ENCODE measurements at places on chromosomes 7 and 10.

- no peak for DNase-seq
These were observed 720.5 kb downstream of the GRID1 start for GRCh38 chr10:85645926-85646711.

DNA sequence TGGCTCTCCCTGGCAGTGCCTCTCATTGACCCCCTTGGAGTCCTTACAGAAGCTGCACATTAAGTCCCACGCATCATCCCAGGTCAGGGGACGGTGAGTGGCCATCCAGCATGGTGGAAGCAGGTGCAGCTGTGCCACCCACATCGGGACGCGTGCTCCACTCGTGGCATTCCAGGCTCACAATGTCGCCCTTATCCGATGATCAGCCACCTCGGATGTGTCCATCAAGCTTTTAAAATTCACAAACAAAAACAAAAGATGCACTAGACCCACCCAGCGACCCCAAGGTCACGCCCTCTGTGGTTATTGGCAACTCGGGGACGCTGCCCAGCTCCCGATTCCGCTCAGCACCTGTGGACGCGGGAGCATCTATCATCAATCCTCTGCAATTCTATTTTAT is 530.9 kb downstream of the PTPRN2 start:
- no peak for DNase-seq

- DNase-seq: peak; percentile 12
These were observed 2.7 kb downstream of the FRAT1 start for GRCh38 chr10:97321804-97322190.

DNA sequence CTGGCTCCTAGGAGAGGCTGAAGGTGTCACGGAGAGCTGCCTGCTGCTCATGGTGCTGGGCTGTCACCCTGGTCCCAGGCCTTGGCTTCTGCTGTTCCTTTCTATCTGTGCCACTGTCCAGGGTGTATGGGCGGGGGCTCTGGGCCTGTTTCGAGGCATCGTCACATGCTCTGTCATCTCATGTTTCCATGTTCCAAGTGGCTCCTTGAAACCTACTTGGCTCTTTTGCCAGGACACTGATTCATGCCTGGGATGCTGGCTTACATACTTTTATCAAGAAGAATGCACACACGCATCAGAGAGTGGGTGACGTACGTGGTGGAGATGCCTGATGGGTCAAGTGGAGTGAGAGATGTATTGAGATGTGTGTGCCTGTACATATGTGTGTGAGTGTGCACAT is 50.9 kb downstream of the ADCY1 start:
- DNase-seq: no peak

DNA sequence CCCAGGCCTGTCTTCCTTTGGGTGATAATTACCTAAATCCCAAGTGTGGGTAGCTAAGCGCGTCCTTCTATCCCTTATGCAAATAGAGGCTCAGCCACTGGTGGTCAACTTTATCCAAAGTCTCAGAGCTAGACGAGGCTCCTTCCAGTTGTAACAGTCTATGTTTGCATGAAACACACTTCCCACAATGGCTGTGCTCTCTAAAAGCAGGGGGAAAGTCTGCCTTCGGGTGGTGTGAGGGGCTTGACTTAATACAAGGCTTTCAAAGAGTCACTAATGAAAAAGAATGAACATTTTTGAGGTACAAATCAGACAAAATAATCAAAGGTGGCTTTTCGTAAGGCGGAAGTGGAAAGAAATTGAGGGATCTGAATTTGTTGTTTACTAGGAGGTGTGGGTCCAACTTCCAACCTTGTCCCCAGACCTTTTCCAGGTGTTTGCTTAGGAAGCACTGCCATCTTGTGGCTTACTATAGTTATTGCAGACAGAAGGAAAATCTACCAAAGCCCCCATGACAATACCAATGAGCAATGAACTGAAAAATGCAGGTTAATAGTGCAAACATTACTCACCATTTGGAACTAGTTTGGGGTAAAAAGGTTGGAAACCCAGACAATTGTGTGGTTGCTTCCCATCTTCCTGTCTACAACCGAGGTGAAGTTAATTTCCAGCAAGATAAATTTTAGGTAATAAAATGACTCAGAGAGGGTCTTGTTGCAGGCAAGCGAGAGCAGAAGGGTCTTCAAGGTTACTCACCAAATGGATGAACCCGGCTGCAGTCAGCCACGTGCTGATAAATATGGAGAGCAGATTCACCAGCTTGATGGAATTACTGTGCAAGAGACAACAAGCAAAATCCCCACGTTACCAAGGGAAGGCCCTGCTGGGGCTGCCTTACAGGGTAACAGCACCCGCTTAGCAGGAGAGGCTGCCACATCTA is 525.7 kb downstream of the KCNMA1 start:
- no peak for DNase-seq

- DNase-seq: no peak
These were observed 97.7 kb downstream of the HIBADH start for GRCh38 chr7:27564881-27565482.

GRCh38 chr10:76869931-76870330 is 767.7 kb downstream of the KCNMA1 start:
- no peak for DNase-seq

GRCh38 chr7:29372351-29373090 is 177.9 kb downstream of the CHN2 start:
- DNase-seq: no peak

- no peak for DNase-seq
These were observed 2.3 kb upstream of the CYTH3 start for GRCh38 chr7:6274743-6275142.

DNA sequence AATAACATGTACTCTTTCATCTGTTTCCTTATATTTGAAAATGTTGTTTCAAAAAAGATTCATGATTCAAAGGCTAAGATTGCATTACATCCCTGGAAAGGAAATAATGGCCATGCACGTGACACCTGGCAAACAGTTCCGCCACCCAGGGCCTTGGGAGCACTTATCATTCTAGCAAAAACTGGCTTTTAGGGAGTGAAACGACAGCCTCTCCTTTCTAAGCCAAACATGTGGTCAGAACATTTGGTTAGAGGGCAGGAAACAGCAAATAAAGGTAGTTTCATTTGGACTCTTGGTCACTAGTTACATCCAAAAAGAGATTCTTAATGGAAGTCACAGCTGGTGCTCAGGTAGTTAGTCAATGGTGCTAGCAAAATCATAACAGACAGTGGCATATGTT is 83.5 kb downstream of the FAS start:
- DNase-seq: no peak

GRCh38 chr10:20726381-20726780 is 170.7 kb downstream of the NEBL start:
- DNase-seq: no peak
